ENCODE measurements at places on chromosomes 12 and 14.

- peak; percentile 15 for DNase-seq
Observed at GRCh38 chr14:52131640-52132320, 62.9 kb upstream of the NID2 start.

DNA sequence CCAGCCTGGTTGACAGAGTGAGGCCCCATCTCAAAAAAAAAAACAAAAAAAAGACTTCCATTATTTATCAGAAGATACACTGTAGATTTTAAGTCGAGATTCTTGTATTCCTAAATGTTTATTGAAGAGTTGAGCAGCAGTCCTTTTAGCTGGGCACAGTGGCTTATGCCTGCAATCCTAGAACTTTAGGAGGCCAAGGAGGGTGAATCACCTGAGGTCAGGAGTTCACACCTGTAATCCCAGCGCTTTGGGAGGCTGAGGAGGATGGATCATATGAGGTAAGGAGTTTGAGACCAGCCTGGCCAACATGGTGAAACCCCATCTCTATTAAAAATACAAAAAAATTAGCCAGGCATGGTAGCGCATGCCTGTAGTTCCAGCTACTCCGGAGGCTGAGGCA, 57.6 kb downstream of the HEATR5A start:
- DNase-seq: no peak

GRCh38 chr12:80217011-80217535, 117.7 kb downstream of the OTOGL start:
- no peak for DNase-seq

DNA sequence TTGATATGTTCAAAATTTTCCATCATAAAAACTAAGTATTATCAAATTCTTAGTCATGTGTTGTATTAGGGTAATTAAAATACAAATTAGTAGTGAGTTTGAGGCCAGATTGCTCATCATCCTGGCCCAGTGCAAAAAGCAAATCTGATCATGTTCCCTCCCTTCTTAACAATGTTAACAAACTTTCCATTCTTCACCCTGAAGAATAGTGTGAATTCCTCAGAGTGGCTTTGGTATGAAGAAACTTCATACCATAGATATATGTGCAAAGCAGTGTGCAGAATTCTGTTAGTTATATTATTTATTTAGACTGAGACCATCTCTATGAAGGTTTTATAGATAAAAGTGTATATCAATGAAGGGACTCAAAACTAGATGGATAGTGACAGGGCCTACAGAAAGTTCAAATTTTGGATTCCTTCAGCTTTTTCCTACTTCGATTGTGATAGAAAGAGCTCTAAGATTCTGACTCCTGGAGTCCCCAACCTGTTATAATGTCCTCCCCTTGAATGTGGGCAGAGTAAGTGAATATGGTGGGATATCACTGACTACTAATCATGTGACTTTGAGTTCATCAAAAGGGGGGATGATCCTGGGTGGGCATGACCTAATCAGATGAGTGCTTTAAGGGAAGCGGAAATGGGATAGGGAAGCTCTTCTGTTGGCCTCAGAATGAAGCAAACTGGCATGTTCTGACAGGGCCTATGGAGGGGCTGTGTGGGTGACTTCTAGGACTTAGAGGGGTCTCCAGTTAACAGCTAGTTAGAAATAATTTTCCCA, 271.4 kb downstream of the BTG1 start:
- DNase-seq: no peak

DNA sequence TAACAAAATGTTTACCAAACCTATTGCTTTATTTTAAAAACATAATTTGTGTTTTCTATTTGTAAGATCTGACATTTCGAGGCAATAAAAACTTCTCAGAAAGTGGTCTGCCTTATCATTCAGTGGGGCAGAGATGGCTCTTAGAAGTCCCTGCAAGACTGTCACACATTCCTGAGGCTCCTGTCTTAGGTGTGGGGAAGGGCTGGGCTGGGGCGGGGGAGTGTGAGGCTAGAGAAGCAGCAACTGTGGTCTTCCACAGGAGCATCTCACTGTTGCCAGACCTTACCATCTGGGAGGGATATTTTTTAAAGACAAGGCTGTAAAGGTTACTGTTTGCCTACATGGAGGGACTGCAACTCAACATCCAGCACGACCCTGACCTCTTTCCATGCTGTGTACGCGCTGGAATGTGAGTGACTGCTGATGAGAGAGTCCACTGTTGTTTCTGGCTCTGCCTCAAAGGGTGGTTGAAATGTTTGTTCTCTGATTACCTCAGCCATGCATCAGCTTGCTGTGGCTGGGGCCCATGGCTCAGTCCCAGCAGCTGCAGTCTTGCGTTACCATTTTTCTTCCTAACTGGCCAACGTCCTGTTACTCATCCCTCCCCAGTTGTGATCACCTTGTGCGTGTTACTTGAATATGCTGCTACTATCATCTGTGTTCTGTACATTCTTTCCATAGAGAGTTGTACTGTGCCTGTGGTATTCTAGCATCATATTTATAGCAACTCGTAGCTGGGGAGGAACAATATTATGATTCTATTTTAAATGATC, 12.4 kb downstream of the ERG28 start:
- no peak for DNase-seq

DNA sequence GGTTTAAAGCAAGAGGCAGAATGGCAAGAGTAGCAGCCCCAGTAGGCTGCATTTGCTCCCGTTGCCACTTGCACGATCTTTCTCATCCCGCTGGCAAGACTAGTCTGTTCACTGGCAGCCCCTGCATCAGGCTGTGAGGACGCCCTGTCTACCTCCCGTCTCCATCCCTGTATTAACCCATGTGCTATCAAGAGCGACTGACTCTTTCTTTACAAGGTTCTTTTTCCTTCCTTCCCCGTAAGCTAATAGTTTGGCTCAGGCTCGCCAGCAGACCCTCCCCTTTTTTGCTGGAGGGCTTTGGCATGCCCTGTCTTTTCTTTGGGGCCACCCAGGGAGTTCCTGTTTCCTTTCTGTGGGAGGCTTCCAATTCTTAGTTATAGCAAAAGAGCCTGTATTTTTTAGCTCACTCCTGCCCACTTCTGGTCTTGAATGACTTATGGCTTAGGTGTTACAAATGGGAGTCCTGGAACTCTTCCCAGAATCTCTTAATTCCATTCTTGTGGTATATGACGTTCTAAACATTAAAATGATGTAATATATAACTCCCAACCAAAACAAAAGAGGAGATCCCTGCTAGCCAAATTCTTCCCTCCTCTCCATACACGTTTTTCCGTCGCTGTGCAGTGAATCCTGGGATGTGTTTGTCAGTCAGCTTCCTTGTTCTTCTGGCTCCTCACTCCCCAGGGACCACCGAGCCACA, 149.0 kb downstream of the PRKCH start:
- no peak for DNase-seq

- DNase-seq: no peak
Observed at GRCh38 chr14:75363570-75364227, 64.1 kb upstream of the JDP2 start.

GRCh38 chr12:2624543-2625288, 170.1 kb upstream of the FKBP4 start:
- no peak for DNase-seq

GRCh38 chr14:30333934-30334333, 225.0 kb upstream of the G2E3 start:
- no peak for DNase-seq

- no peak for DNase-seq
Observed at GRCh38 chr12:100995771-100996170, 201.2 kb downstream of the ANO4 start.

GRCh38 chr14:79614448-79614847, 596.9 kb downstream of the DIO2 start:
- no peak for DNase-seq

DNA sequence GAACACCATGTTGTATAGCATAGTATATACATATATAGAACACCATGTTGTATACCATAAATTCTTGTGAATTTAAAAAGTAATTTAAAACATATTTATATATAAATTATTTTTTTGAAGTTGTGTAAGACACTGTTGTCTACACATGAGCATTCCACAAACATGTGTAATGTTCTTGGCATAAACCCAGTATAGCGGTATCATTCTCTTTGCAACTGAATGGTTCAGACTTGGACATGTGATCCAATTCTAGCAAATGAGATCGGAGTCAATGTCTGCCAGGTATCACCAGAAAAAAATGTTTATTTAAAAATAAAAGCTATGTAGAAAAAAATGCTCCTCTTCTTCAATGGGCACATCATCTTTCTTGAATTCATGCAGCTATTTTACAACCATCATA, 33.9 kb downstream of the CEP290 start:
- DNase-seq: no peak

GRCh38 chr12:3468329-3468728, 22.7 kb upstream of the PRMT8 start:
- no peak for DNase-seq

DNA sequence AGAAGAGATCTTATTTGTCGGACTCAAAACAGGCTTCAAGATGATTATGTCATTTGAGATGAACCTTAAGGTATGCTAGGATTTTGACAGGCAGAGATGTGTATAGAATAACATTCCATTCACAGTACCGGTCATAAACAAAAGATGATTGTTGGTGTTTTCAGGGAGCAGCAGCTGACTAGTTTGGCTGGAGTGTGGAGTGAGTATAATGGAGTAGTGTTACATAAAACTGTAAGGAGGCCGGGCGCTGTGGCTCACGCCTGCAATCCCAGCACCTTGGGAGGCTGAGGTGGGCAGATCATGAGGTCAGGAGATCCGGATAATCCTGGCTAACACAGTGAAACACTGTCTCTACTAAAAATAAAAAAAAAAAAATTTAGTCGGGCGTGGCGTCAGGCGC, 23.9 kb downstream of the SERPINA10 start:
- DNase-seq: peak; percentile 40

- no peak for DNase-seq
Observed at GRCh38 chr12:67504026-67504425, 144.5 kb upstream of the DYRK2 start.

DNA sequence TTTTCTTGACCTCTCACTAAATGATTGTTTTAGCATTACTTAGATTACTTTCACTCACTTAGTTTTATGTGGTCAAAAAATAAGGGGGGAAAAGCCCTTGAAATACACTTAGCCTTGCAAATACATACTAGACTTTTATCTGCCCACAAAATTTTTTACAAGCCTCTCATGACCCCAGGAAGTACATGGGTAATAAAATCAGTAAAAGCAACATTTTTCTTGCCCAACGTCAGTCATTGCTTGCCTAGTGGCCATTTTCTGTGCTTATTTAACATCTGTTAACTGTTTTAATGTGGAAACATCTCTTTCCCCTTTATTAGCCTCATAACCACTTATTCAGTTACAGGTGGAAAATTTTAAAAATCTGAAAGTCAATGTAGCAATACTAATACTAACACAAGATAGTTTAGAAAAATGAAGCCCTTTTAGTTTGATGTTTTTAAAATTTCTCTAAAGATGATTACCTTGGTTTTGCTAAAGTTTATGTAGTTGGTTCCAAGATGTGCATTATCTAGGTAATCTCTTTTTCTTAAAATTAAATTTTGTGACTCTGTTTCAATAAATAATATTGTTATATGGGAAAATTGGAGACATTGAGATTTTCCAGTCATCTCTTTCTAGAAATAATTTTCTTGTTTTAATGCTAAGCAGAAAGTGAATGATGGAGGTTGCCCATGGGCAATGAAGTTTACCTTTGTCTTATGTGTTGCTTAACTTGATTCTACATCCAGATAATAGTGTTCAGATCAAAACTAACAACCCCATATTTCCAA, 175.5 kb downstream of the TMTC2 start:
- no peak for DNase-seq

All from occipital lobe (tissue), 3 donors.